ENCODE measurements at places on chromosomes 16 and 17.
A peak's percentile ranks its signal among the peaks of the same experiment; 100 is the strongest.

- DNase-seq: no peak
Measured at GRCh38 chr17:17836818-17837379, at the start of gene SREBF1. SREBF1 (minus strand) TSS chr17:17836986; CDS start chr17:17836817, 169 bp downstream.

DNA sequence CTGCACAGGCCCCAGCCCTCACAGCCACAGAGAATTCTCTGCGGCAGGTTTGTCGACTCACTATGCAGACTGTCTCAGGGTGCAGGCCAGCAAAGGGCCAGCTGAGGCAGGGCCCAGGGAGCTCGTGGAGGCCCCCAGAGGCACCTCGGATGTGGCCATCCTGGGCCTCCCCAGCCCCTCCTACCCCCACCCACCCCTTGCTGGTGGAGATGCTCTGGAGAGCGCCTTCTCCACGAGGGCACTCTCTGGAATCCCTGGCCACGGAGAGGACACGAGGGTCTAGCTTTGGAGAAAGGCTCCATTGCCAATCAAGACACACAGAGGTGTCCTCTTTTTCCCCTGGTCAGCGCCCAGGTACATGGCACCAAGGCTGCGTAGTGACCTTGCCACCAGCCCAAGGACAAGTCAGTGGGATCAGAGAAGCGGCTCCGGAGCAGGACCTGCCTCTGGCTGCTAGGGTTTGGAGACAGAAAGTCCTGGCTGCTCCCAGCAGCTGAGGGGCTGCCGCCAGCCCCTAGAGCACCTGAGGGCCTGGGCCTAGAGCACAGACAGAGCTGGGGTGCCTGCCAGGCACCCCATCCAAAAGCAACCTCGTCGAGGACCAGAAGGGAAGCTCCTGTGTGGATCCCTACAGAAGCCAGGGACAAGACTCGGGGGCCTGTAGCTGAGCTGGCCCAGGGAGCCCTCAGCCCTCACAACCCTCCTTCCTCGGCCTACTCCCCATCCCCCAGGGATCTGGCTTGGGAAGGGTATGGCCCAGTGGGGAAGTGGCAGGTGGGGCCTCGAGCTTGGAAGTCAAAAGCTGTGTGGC, 18.7 kb downstream of the ARL2BP start:
- no peak for DNase-seq

- peak; percentile 15 for DNase-seq
Measured at GRCh38 chr17:38702916-38703741, 1.9 kb upstream of the MLLT6 start.

GRCh38 chr17:17346428-17347233, 43.5 kb downstream of the NT5M start:
- no peak for DNase-seq

DNA sequence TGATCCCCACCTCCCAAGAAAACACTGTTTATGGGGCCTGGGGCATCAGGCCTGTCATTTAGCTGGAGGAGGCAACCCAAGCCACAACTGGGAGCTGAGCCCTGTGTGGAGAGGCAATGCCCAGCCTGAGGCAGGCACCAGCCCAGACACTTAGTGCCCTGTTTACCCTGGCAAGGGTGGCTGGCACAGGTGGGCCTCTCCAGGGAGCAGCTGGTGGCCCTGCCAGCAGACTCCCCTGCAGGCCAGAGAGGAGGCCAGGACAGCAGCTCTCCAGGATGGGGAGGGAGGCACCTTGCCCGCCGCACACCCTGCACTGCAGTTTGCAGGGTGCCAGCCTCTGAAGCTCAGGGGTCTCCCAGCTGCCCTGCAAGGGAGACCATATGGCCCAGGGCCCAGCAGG, 9.1 kb upstream of the TMEM92 start:
- DNase-seq: peak; percentile 70

DNA sequence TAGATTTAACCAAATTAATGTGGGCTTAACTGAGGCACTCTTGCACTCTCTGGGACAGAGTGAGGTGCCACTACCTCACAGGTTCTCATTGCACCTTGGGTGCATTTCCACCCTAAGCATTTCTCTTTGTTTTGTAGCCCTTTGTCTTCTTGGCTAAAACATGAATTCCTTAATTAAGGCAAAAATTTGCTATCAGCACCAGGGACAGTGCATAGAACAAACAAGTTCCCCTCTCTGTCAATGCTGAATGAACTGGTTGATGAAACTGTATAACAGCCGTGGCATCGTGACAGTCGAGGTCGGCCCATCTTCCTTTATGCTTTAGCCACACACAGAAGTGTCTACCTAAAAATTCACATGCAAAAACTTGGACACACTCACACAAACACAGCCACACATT, 74.8 kb downstream of the HS3ST2 start:
- DNase-seq: no peak

DNA sequence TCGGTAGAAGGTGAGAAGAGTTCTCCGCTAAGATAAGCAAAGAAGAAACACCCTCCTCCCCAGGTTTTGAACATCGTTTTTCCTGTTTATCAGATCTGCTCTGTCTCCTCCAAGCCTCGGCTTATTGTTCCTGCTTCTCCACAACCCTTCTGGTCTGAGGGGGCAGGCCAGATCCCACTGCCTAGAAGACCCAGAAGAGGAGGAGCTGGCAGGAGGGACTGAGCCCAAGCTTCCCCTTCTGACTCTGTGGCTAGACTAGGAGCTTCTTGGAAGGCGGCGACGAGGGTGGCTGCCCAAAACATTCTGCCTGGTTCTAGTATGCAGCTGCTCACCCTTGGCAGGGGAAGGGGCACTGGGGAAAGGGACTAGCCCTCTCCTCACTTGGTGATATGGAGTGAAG, 5.2 kb upstream of the HOXB5 start:
- no peak for DNase-seq

DNA sequence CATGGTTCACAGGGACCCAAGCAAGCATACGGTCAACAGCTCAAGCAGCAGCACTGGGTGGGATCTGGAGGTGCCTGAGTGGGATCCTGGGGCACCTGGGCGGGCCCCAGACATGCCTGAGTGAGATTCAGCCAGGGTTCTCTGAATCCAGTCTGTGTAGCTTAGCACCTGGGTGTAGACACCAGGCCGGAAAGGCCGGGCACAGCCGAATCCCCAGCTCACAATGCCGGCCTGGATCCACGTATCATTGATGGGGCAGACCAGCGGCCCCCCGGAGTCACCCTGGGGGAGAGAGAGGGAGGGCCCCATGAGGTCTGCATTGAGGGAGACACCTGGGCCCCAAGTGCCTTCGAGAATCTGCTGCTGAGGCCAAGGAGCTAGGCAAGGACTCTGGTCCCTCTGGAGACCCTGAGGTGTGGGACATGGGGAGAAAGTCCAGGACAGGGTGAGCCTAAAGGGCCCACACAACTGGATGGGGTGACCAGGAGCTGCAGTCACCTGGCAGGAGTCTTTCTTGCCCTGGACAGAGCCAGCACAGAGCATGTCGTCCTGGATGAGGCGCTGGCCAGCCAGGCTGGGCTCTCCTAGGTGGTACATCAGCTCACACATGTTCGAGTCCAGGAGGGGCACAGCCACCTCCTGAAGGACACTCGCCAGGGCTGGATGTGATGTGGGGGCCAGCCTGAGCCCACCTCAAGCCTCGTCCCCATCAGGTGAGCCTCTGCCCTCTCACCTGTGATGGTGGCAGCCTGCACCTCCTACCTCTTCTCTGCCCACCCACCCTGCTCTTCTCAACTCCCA, 9.7 kb downstream of the ZG16B start:
- no peak for DNase-seq

GRCh38 chr17:28949185-28950016, 1.9 kb downstream of the PHF12 start:
- peak; percentile 63 for DNase-seq

- peak; percentile 39 for DNase-seq
Measured at GRCh38 chr17:39671651-39672521, 3.6 kb downstream of the PNMT start.

- DNase-seq: no peak
Measured at GRCh38 chr16:67017421-67017750, 11.6 kb upstream of the CBFB start.

DNA sequence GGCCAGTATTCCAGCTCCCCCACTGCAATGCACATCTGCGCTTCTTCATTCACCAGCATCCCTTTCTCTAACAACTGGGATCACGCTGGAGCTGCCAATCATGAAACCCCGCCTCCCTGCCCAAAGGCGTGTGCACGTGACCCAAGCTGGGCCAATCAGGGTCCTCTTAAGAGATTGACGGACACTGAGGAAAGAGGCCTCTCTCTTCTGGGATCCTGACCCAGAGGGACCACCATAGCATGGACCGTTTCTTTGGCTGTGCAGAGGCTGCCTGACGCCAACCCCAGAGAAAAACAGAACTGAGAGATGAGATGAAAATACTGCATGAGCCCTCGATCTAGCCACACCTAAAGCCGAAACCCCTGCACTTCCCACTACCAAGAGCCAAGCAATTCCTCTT, 32.0 kb downstream of the COTL1 start:
- DNase-seq: no peak
